ENCODE measurements at places on chromosomes 1 and 21.
A peak's percentile ranks its signal among the peaks of the same experiment; 100 is the strongest.

DNA sequence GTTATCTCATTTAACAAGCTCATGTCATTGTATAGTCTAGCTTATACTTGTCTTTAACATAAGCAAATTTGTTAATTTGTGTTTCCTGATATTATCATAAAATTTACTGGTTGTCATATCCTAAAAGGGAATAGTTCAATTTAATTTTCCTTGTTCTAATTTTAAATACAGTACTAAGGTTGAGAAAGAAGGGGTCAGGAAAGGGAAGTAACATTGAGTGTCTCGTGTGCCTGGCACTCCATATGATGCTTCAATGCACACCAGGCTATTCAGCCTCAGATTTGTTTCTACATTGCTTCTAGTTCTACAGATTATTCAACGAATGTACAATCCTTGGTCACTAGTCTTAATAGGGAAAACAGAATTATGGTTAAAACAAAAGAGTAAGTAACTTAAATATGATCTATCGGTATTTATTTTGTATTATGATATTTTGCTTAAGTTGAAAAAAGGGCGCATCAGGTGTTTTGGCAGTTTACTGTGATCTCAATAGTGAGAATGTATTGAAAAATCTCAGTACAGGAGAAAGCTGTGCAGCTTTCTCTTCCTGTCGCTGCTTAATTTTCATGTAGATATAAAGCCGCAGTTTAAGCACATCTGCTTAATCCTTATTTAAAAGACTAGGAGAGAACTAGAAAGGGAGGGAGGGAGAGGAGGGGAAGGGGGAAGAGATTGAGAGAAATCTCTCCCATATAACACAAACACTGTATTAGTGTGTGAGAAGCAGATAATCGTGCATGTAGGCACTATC lies 13.0 kb downstream of the PTPRC start:
- no peak for DNase-seq

DNA sequence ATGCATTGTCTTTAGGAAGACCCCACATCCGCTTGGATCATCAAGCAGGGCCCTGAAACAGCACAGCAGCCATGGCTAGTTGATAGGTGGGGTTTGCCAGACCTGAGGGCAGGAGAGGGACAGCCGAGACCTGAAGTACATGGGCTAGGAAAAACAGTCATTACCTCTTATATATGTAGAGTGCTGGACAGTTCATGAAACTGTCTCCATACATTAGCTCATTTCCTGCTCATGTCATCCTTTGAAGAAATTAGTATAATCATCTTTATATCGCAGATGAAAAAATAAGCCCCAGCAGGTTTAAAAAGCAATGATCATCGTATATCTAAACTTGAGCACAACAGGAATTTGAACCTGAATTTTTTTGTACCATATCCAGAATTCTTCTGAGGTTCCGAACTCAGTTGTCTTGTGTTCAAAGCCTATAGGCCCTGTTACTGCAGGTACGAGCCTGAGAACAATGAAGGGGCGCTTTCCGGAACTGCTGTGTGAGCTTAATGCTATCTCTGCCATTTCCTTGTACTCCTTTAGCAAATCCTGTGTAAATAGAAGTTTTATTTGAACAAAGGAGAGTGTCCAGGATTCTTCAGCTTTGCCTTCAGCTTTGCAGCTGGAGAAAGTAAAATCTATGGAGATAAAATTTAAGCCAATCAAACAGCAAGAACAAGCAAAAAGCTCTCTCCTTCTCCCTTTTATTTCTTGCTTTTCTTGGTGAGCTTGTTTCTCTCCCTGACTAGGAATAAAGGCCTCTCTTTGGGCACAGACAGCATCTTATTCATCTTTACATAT lies 32.4 kb upstream of the DUSP10 start:
- DNase-seq: no peak

DNA sequence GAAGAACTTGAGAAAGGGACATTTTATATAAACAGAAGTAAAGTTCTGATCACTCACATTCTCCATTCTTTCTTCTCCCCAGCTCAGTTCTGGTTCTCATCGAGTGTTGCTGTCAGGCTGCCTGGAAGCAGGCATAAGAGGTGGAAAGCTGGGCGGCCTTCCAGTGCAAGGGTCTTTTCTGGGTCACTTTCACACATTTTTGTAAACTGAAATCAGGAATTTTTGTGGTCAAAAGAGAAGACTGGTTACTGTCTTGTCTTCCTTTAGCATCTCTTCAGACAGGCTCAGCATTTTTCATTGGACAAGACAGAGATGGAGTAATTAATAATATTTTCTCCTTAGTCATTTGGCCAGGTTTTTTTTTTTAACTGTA lies 93.7 kb downstream of the CTH start:
- DNase-seq: no peak

GRCh38 chr1:16012590-16013219 lies 5.1 kb downstream of the HSPB7 start:
- DNase-seq: peak; percentile 32

DNA sequence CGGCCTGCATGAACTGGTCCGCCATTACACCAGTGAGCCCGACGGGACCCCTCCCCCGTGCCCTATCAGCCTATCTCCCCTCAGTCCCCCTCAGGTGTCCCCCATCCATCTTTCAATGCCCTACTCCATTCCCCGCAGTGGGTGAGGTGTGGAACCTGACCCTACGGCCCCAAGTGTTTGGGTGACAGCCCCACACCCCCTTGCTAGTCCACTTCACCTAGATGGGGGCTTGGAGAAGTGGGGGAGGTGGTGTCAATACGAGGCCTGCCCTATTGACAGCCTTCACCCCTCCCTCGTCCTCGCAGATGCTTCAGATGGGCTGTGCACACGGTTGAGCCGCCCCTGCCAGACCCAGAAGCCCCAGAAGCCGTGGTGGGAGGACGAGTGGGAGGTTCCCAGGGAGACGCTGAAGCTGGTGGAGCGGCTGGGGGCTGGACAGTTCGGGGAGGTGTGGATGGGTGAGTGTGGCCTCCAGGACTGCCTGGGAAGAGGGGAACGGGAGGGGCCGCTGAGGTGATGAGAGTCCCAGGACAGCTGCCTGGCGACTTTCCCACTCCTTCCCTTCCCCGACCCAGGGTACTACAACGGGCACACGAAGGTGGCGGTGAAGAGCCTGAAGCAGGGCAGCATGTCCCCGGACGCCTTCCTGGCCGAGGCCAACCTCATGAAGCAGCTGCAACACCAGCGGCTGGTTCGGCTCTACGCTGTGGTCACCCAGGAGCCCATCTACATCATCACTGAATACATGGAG lies 15.7 kb upstream of the HDAC1 start:
- DNase-seq: no peak

DNA sequence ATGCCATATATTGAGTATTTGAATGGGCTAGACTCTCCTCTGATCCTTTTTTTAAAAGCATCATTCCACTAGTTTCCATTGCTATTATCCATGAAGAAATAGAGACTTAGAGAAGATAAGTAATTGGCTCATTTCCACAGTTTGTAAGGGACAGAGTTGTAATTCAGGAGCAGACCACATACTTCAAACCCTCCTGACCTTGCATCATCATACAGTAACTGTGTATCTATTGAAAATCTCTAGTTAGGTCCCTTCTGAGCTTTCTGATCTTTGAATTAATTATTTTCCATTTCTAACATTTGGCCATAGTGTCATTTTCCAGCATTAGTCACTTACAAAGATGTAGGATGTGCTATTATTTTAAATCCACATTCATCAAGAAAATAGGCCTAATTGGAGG lies 386.5 kb upstream of the ST6GALNAC5 start:
- no peak for DNase-seq

DNA sequence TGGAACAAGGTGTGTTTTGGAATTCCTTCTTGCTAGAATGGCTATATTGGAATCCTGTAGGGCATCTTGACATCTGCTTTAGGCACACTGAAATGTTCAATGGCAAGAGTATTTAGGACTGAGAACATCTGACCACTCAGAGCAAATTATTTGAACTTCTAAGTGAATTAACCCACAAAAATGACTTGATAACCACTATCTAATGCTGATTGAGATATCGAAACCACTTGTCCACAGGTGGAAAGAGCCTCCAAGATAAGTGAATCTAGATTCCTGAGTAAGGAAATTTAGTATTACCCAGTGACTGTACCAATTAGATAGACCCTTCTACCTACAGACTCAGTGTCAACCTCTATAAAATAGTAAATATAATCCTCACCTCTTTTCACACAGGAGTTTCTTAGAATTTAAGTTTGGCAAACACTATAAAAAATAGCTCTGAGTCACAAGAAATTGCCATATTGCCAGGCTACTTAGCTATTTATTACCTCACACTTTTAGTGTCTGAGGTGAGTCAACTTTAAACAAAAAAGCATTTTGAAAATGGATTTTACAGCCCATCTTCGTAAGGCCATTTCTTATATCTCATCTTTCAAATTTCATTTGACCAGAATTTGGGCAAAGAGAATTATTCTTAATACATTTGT lies 421.8 kb downstream of the PTBP2 start:
- no peak for DNase-seq

- no peak for DNase-seq
Observed at GRCh38 chr1:172397221-172397620, 23.3 kb upstream of the C1orf105 start.

GRCh38 chr1:177495878-177496277 lies 325.1 kb downstream of the BRINP2 start:
- no peak for DNase-seq

GRCh38 chr1:173553312-173553711 lies 49.6 kb downstream of the SLC9C2 start:
- no peak for DNase-seq

GRCh38 chr1:111030590-111030989 lies 66.9 kb upstream of the LRIF1 start:
- no peak for DNase-seq

DNA sequence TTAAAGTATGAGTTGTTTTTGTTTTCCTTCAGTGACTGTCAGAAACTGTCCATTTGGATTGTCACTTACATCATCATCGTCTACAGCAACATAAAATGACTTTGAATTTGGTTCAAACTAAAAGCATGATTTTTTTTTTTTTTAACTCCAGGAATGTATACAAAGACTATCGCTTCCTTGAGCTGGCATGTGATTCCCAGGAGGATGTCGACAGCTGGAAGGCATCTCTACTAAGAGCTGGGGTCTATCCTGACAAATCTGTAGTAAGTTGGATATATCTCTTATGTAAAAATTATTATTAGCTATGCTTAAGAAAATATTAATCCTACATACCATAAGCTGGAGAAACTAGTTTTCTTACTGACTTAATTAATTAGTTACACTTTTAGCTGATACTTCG lies 111.9 kb upstream of the C1orf105 start:
- DNase-seq: no peak

DNA sequence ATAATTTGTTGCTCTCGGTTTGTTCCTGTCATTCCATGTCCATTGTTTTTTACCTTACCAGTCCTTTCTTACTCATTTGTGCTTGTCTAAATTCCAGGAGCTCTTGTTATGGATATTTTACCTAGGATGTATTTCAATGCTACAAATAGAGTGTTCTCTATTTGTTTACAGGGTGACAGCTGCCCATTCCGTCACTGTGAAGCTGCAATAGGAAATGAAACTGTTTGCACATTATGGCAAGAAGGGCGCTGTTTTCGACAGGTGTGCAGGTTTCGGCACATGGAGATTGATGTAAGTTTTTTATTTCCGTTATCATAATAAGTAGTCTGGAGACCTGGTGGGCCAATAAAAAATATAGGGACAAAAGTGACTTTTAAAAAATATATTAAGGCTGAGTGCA lies 23.0 kb downstream of the ZBED6 start:
- no peak for DNase-seq

DNA sequence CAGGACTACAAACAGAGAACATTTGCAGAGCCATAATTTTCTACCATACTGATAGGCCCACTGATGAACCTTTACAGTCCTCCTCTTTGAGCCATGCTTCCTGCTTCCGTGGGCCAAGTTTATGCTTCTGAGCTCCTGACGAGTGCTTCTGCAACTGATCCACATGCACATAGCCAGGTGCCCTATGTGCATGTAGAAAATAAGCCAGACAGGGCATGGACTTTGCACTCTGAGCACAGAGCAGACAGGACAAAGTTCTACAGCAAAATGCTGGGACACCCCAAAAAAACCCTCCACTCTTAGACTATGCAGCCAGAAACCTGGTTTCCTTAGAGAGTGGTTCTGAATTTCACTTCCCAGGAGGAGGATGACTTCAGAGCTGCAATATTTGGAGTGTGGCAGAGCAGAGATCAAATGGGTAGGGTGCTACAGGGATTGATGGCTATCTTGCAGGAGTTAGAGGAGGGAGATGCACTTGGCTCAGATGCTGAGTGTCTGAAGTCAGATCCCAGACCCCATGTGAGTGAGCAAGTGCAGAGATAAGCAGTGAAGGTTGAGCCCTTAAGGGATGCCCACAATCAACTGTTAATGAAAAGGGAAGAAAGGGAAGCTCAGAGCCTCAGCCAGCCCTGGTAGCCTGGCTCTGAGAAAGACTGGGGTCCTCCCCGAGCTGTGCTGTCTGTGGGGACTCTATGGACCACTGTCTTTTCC lies 230.9 kb downstream of the DUSP10 start:
- no peak for DNase-seq

GRCh38 chr21:39014747-39015146 lies 168.5 kb downstream of the PSMG1 start:
- no peak for DNase-seq

DNA sequence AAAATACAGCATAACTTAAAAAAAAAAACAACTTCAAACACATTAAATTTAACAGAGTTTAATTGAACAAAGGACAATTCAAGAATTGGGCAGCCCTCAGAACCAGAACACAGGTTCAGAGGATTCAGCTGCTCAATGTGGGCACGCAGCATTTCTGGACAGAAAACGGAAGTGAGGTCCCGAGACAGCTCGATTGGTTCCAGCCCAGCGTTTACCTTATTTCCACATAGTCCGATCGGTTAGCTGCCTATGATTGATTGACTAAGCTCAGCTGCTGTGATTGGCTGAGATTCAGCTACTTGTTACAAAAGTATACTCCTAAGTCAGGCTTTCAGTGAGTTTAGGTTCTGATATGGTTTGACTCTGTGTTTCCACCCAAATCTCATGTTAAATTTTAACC lies 33.3 kb downstream of the ZP4 start:
- DNase-seq: no peak

DNA sequence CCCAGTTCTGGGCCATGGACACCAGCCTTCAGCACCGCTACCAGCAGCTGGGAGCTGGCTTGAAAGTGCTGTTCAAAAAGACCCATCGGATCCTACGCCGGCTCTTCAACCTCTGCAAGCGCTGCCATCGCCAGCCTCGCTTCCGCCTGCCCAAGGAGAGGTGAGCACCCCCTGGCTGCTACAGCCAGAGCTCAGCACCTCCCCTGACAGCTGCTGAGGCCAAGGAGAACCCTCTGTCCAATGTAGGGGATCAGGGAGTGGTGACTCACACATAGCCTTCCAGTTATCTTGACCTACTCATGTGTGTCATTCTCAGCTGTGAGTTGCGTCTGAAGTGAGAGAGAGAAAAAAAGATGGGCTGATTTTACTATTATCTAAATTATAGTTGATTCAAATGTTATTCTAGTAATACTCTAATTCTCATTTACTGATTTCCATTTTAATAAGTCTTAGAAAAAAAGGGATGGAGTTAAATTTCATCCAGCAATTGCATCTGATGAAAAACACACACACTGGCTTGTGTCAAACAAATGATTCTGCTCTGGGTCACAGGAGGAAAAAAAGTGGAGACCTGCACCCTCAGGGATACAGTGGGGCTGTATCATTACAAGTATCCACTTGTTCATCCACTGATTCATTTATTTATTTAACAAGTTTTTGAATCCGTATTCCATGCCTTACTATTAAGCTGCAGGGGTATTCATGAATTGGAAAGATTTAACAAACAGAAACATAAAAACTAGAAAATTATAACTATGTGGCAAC lies 108.0 kb downstream of the BRINP2 start:
- DNase-seq: no peak
